Fibroblast of lung (primary cell): ENCODE measurements at places on chromosomes 5 and 9.
A peak's percentile ranks its signal among the peaks of the same experiment; 100 is the strongest.

- no peak for DNase-seq
Observed at GRCh38 chr9:87497080-87497603, 525 bp upstream of the DAPK1 start.

- DNase-seq = peak; percentile 63
Observed at GRCh38 chr9:14203356-14204056, 110.4 kb downstream of the NFIB start.

GRCh38 chr5:171205375-171205774, 103.7 kb upstream of the TLX3 start:
- no peak for DNase-seq

GRCh38 chr5:118486647-118487225, 501.6 kb downstream of the DTWD2 start:
- no peak for DNase-seq

DNA sequence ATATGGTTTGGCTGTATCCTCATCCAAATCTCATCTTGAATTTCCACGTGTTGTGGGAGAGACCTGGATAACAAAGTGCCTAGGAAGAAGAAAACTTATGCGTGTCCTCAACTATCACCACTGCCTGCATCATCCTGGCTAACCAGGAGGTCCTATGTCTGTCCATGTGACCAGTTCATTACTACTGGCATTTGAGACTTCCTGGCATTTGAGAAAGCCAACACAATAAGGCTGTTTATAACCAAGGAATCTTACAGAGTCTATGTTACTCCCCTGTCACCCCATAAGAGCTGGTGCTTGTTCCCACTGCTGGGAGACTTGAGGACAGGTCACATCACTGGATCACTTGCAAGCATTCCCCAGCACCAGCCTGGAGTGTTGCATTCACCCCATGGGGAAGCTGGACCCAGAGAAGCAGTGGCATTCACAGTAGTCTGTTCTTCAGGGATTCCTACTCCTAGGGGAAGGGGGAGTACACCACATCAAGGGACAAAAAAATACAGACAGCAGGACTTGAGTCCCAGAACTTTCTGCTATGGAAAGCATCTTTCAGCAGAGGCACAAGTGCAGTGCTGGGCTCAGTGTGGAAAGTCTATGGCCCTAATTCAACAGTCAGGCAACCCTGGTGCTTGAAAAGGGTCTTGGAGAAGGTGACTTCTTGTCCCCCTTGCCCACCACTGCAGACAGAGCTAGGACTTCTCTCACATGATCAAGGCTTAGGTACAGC, 717.1 kb downstream of the SEMA5A start:
- DNase-seq = no peak

DNA sequence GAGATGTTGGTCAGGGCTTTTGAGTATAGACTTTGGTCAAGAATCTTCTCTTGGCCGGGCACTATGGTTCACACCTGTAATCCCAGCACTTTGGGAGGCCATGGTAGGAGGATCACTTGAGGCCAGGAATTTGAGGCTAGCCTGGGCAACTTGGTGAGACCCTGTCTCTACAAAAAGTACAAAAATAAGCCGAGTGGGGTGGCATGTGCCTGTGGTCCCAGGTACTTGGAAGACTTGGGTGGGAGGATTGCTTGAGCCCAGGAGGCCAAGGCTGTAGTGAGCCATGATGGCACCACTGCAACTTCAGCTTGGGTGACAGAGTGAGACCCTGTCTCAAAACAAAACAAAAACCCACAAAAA, 57.5 kb downstream of the ACER2 start:
- no peak for DNase-seq

GRCh38 chr9:708182-708550, 133.3 kb upstream of the DMRT1 start:
- DNase-seq = no peak

DNA sequence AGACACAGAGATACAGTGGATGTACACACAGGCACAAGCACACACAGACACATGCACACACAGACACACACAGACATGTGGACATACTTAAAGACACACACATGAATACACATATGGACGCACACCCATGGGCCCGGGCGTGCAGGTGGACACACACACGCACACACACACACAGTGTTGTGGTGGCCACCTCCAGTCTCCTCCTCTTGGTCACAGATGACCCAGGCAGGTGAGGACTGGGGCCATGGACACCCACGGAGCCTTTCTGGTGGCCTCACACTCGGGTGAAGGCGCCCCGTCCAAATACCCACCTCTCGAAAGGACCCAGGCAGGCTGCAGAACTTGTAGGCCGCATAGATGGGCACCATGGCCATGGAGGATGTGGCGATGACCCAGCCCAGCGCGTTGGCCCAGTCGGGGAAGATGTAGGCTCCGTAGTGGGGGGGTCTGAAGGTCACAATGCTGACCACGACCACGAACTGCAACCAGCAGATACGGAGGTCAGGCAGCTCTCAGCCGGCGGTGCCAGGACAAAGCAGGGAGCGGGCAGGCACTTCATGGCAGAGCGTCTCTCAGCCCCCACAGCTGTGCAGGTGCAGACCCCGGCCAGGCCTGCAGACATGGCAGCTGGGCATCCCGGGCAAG, 42.5 kb downstream of the SLC6A3 start:
- no peak for DNase-seq

- DNase-seq = peak; percentile 35
Observed at GRCh38 chr9:110900917-110901316, 137.4 kb downstream of the LPAR1 start.

DNA sequence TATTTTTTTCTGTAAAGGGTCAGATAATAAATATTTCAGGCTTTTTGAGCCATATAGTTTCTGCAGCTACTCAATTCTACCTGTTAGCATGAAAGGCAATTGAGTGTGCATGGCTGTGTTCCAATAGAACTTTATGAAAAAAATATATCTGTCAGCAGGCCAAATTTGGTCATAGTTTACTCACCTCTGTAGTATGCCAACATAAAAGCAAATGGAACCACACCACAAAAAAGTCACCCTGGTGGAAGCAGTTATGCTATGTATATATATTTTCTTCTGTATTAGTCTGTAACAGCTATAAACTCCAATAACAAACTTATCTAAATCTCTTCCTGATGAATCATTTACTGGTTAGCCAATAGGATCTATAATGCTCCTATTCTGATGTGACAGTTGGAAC, 3.4 kb downstream of the SLC38A9 start:
- no peak for DNase-seq

- no peak for DNase-seq
Observed at GRCh38 chr5:149024477-149024876, 38.4 kb downstream of the SH3TC2 start.

GRCh38 chr9:137302118-137302448, at the start of gene NRARP:
Gene NRARP, minus strand, starts transcription at chr9:137302271. Its CDS starts 343 bp downstream, at chr9:137301928.
- DNase-seq = peak; percentile 70

- DNase-seq = no peak
Observed at GRCh38 chr5:124000538-124000937, 488.6 kb downstream of the CSNK1G3 start.

DNA sequence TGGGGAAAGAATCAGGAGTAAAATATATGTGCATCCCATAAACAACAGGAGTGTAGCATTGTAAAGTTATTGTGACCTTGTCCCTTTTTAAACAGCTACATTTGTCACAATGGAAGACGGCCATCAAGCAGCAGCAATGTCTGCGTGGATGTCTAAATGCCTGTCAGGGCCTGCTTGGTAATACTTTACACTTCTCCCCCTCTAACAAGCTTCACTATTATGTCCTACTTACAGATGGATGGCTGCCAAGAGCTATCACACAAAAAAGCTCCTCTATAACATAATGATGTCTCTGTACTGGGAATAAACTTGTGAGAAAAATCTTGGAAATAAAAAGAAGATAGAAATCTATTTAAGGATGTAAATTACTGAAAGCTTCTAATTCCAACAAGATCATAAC, 213.0 kb downstream of the FBXL17 start:
- DNase-seq = no peak

DNA sequence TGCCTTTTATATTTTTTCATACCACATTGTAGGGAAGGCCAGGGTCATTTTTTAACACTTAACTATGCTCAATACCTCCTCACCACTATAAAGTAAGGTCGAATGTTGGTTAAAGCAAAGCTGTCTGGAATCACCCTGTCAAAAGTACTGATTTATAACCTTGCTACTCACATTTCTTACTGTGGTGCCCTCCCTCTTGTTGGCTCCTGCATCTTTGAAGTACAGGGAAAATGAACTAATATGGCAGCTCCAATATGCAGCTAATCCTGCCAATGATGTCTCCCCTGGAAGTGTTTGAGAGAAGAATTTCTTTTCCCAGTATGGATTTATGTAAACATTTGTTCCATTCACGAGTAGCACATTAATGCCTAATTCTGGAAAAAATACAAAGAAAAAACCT, 108.4 kb upstream of the RPS23 start:
- peak; percentile 89 for DNase-seq

DNA sequence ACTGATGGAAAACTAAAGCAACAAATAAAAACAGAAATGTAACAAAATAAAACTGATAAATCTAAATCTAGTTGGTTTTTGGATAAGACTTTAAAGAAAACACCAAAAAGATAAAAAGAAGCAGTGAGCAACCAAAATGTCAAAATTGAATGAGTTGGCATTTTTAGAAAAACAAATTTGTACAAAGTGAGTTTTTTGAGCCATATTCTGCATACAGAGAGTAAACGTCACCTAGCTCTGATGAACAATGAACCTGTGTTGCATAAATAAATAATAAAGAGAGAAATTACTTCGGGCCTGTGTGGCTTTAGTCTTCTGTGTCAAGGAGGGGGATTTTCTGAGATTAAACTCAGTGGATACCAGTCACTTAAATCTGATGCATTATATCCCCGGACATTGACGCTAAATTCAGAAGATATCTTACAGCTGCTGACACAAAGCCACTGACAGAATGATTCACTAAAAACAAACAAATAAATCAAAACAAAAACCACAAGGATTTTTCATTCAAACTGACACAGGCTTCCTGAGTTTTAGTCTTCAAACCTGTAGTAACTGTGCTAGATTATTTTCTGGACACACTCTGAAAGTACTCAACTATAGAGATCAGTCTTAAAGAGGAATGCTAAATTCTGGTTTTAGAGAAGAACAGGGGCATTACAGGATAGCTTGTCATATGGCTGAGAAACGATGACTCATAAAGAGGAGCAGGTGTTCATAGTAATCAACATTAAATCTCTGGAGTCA, 403.5 kb upstream of the ST8SIA4 start:
- peak; percentile 3 for DNase-seq

- peak; percentile 75 for DNase-seq
Observed at GRCh38 chr5:120405923-120406322, 58.2 kb upstream of the PRR16 start.

- no peak for DNase-seq
Observed at GRCh38 chr5:134994560-134995156, 27.0 kb downstream of the CATSPER3 start.

DNA sequence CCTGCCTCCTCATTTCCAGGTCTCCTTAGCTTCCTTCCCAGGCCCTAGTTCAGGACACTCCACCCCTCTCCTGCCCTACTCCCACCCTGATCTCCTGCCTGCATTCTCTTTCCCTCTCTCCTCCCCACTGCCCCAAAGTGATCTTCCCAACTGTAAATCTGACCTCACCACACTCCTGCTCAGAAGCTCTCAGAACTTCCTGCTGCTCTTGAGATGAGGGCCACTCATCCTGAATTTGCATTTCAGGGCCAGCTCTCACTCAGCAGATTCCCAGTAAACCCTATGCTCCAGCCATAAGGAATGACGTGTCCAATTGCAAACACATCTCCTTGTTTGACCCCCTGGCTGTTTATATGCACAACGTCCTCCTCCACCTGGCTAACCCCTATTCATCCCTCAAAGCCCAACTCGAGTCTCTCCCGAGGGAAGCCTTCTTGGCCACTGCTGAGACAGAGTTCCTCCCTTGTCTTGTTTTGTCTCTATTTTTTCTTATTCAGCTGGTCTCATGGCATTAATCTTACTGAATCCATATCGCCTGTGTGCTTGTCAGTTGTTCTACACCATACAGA, 95.0 kb downstream of the NSG2 start:
- DNase-seq = no peak

DNA sequence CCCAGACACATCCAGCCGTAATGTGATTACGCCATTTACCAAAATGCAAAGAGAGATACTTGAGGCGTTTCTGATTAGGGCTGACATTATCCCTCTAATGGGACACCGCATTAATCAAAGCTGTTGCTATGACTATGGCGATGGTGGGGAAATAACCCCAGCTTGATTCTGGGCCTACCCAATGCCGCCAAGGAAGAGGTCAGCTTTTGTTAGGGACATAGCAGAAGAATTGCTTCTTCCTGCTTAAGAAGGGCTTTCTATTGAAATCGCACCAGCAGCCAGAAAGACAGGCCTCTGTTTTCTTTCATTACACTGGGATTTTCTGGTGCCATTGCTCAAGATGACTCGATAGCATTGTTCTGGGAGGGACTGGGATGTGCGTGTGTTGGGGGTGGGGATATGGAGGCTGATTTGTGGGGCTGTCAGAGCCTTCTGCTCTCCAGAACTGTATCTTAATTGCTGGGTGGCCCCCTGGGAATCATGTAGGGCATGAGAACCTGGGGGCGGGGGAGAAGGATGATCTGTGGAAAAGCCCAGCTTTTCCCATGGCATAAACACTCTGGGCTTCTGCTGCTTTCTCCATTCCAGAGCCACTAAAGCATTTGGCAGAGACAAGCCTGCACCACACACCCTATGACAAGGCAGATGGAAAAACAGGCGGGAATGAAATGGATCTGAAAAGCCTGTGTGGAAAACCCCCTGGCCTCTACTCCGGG, 106.5 kb upstream of the RAD23B start:
- DNase-seq = peak; percentile 25

DNA sequence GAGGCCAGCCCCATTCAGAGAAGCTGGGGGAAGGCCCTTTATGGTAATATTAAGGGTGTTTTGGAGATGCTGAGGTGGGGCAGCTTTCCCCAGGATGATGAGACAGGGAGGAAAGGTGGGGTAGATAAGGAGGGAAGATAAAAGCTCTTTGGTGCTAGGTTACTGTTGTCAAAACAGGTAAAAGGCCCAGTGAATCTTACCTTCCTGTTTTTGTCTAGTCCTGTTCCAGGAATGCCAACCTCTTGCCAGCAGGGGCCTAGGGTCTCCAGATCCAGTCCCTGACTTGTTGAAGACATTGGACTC, 797 bp upstream of the CCL27 start:
- no peak for DNase-seq

GRCh38 chr5:40909723-40910122, 426 bp downstream of the C7 start:
- peak; percentile 12 for DNase-seq

DNA sequence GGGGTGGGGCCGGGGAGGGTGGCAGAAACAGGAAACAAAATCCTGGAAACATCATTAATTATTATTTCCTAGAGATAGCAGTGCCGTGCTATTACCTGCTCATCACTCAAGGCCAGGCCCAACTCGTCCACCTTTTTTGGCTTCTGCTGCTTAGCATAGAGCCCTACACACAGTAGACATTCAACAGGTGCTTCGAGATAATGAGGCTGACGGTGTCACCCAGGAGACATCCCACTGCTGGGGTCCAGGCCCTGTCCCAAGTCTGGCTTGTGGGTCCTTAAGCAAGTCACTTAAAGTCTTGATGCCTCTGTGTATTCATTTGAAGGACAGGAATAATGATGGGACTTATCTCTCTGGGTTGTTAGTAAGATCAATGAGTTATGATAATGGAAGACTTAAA, 506.6 kb downstream of the BNC2 start:
- no peak for DNase-seq
